ENCODE measurements at places on chromosomes 5 and 9. TPM values are rescaled to one million over a fixed set of nuclear protein-coding genes. Genes with fewer than 3 reads are reported as not detected.

The LRRC14B gene
- polyA plus RNA-seq = not detected

The PTGES2 gene
- 47.5 TPM for polyA plus RNA-seq

The PRR7 gene
- 17.8 TPM for polyA plus RNA-seq

The PCDHA13 gene
- polyA plus RNA-seq = not detected

The TRIP13 gene
- polyA plus RNA-seq = not detected

The PCA3 gene
- not detected for polyA plus RNA-seq

DNA sequence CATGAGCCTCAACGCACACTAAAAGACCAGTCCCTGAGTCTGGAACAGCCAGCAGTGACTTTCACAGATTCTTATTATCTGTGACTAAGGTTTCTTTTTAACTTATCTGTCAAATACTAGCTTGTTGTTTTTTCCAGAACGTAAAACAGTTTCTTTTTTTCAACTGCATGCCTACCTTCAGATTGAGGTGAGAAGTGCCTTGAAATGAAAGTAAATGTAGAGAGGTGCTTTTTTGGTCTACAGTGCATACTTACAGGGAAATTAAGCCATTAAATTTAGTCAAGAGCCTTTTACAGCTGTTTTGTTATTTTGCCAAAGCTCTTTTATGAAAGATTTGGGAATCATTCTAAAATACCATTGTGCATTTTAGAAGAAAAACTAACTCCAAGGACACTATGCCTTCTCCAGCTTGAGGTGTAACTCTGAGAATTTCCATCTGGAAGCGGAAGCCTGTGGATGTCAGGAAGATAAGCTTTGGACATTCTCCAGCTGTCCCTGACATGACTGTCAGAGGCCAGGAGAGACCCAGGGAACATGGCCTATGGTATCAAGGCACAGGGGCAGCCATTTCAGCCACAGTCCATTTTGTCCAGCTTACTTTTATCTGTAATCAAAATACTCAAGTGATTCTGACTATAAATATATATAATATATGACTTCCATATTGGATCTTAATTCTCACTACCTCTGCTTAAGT lies 230.3 kb downstream of the GLIS3 start:
- no peak for DNase-seq

DNA sequence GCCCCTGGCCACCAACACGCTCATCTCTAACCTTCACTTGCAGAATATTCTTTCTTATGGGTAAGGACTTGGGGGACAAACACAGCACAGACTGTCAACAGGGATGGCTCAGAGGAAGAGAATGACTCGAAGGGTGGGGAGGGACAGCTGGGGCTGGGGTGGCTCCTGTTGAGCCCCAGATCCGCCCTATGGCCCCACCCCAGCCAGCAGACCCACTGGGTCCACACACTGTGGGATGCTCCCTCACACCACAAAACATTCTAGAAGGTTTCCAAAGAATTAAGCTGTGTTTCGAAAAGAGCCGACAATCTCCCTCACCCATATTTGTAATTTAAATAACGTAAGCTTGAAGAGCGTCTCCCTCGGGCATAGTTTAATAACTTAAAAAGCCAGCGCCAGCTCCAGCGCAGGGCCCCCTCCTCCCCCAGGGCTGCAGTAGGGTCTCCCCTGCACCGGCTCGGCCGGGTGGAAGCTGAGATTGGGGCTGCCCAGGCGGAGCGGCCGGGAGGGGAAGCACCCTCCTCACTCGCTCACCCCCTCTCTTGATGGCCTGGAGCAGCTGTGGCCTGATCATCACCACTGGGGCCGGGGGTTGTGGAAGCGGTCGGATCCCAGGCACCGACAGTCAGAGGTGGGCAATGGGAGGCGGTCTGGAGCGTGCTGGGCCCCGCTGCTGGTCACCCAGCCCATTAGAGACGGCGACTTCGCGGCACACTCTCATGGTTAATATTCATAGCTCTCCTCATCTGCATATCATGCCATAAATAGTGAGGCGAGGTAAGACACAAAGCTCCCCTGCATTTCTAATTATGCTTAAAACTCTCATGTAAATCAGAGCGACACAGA lies 37.6 kb downstream of the NACC2 start:
- DNase-seq = no peak

GRCh38 chr9:135055181-135055580 lies 32.3 kb upstream of the OLFM1 start:
- DNase-seq = no peak

GRCh38 chr5:138725818-138726416 lies 27.3 kb upstream of the CTNNA1 start:
- no peak for DNase-seq

DNA sequence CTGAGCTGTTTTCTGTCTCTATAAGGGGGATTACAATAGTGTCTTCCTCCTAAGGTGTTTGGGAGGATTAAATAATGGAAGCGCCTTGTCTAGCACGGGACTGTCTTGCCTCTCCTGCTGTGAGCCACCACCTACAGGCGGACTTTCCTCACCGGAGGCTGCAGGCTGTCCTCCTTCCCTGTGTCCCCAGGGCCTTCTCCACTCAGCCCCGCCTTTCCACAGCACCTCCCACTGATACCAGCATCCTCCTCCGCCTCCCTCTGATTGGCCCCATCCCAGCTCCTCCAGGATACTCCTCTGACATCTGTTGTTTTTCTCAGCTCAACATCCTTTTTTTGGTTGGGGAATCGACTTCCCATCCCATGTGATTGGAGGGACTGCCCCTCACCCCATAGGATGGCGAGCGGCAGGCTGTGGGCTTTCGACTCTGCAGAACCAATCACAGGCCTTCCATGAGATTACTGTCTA lies 851 bp upstream of the ZDHHC12 start:
- DNase-seq = peak; percentile 34

- DNase-seq = no peak
Observed at GRCh38 chr5:158629591-158630312, 470.0 kb downstream of the EBF1 start.

Measured in CD4-positive, alpha-beta memory T cell (primary cell).